ENCODE measurements at places on chromosomes 7 and 10.

DNA sequence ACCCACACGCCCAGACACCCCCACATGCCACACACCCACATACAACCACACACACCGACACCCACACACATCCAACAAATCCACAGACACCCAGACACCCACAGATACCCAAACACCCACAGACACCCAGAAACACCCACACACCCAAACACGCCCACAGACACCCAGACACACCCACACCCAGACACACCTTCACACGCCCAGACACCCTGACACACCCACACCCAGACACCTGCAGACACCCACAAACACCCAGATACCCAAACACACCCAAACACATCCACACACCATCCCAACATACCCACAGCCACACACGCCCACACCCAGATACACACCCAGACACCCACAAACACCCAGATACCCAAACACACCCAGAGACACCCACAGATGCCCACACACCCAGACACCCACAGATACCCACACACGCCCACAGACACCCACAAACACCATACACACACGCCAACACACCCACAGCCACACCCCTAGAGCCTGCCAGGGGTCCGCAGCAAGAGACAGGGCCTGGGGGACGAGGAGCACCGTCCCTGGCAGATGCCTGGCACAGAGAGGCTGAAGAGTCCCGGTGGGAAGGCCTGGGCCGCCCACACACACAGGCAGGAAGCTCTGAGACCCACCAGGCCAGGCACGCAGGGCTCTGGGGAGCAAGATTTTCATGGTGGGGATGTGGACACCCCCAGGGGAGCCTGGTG lies 28.5 kb downstream of the CYP2W1 start:
- DNase-seq, result no peak

DNA sequence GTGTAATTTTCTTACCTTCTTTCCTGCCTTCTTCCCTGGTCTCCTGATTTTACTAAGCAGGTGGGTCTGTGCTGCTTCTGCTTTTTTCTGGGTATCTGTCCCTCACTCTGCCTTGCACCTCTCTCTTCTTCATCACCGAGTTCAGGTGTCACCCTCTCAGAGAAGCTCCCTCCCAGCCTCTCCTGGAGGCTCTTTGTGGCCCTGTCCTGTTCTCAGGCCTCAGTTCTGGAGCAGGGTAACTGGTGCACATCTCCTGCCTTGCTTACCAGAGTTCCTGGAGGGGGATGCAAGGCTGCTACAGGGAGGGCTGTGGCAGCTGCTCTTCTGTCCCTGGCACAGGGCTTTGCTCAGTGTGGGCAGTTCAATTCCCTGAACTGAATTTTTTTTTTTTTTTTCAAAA lies 66.1 kb downstream of the RBM33 start:
- no peak for DNase-seq

- no peak for DNase-seq
Measured at GRCh38 chr7:18706670-18707069, 211.1 kb downstream of the HDAC9 start.

GRCh38 chr7:20352573-20353306 lies 22.0 kb downstream of the ITGB8 start:
- no peak for DNase-seq

DNA sequence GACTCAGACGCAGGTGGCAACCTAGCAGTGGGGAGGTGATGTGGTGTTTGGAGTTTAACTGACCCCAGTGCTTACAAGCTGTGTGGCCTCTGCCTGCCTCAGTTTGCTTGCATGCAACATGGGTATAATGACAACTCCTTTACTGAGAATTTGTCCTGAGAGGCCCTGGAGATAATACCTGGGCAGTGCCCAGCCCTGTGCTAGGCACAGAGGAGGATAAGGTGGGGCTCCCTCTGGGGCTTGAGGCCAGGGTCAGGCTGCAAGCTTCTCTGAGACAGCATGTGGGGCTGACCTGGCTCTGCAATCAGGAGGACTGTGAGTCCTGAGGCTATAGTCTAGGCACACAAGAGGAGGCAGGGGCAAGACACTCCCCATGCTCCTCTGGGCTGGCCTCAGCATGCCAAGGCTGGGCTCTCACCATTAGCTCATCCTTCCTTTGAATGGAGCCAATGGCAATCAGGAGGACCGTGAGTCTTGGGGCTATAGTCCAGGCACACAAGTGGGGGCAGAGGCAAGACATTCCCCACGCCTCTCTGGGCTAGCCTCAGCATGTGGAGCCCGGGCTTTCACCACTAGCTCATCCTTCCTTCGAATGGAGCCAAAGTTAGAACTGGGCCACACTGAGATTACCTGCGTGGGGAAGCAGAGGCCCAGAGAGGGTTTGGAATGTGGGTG lies 147.9 kb downstream of the RPS24 start:
- no peak for DNase-seq

GRCh38 chr7:55309040-55309991 lies 55.8 kb upstream of the LANCL2 start:
- peak; percentile 98 for DNase-seq

DNA sequence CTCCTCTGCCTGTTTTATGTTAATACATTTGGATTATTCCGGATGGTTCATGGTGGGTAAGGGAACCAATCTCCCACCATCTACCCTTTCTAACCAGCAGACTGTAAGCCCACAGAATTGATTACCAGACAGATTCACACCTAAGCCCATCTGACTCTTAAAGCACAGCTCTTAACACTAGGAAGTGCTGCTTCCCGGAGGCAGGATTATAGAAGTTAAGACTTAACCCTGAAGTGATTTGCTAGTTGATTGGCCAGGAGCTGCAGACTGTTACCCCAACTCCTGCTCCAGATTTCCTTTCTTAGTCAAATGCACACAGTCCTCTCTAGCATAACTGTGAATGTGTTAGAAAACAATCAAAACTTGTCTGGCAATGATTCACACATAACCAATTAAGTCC lies 221.7 kb downstream of the CDK14 start:
- no peak for DNase-seq

DNA sequence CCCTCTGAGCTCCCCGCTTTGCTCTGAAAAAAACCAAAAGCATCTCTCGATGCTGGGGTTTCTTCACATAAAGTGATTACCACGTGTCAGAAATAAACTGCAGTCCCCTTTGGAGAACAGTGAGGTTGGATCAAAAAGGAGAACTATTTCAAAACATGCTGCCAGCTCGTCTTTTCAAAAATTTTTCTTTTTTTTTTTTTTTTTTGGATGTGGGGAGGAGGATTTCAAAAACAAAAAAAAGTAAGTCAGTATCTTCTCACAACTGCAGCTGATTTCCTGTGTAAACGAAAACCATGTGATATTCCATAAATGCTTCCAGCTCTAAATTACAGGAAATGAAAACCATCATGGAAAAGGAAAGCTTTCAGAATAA lies 155.0 kb upstream of the LYZL2 start:
- DNase-seq, result no peak

DNA sequence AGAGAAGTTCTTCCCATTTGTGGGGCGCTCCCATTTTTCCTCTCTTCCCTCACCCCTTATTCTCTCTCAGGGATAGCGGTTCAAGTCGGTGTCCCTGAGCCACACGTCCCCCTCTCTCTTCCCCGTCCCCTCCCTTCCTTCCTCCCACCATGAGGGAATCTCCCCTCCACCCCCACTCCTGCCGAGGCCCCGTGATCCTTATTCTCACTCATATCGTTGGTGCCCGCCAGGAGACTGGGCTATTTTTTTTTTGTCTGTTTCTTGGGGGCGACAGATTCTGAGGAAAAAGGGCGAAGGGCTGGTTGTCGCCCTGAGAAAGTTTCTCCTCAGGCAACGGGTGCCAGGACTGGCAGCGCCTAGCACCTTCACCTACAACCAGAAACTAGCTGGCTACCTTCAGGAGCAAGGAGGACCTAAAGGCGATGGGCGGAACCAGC lies 723 bp downstream of the ZCWPW1 start:
- DNase-seq, result no peak

GRCh38 chr10:90707657-90708056 lies 150.2 kb downstream of the HTR7 start:
- DNase-seq, result no peak

DNA sequence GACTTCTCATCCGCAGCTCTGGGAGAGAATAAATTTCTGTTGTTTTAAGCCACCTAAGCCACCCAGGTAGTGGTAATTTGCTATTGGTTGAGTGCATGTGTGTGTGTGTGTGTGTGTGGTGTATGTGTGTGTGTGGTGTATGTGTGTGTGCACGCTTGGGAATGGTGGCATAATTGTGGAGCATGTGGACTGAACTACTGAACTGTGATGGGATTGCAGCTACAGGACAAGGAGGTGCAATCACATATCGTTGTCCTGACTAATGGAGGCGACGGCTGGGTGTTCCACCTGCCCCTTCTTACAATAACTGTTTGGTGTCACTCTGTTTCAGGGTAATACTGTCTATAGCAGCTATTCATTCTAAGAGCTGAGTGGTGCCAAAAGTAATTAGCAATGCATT lies 448.7 kb upstream of the PFKP start:
- no peak for DNase-seq

DNA sequence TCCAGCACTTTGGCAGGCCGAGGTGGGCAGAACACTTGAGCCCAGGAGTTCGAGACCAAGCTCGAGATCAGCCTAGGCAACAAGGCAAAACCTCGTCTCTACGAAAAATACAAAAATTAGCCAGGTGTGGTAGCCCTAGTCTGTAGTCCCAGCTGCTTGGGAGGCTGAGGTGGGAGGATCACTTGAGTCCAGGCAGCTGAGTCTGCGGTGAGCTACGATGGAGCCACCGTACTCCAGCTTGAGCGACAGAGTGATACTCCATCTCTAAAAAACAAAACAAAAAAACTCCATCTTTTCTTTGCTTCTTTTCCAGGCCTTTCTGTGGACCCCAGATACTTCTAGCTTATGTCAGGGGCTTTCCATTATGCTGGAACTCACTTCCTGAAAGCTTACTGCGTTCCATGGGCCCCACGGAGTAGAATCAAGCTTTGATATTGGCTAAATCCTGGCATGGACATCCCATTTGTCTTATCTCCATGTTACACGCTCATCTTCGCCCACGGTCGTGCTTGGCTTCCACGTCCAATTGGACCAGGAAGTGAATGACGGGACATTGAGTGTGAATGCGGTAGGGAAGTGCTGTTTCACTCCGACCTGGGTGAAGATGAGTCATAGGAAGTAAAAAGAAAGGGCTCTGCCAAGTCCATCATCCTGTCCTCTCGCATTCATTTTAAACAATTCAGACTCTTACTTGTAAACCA lies 45.7 kb downstream of the FAM171A1 start:
- peak; percentile 12 for DNase-seq

DNA sequence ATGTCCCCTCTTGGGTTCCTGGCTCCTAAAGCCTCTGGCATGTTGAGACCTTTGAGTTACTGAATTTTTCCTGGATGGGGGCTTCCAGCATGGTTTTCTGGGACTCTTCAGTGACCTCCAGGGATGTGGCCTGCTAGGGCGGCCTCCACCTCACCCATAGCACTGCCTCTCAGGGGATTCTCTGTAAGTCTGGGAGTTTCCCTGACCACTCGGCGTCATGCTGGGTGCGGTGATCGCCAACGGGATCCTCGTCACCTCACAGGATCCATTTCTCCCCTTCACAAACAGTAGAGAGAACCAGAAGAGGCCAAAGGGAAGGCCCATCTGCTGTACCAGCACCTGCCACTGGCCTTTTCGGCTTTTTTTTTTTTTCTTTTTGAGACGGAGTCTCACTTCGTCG lies 84.3 kb downstream of the NPTX2 start:
- DNase-seq, result no peak

Measured in activated CD4-positive, alpha-beta T cell treated with anti-CD3 and anti-CD28 coated beads, Interleukin-2, Interleukin-6, amounts not matched to agents 100 ng/mL and 50 ng/mL, durations not matched to agents 16 hours and 8 hours (primary cell).